ENCODE measurements at places on chromosomes 6 and 20.
A peak's percentile ranks its signal among the peaks of the same experiment; 100 is the strongest.

- no peak for DNase-seq
Measured at GRCh38 chr20:32959351-32960221, 44.6 kb downstream of the SUN5 start.

DNA sequence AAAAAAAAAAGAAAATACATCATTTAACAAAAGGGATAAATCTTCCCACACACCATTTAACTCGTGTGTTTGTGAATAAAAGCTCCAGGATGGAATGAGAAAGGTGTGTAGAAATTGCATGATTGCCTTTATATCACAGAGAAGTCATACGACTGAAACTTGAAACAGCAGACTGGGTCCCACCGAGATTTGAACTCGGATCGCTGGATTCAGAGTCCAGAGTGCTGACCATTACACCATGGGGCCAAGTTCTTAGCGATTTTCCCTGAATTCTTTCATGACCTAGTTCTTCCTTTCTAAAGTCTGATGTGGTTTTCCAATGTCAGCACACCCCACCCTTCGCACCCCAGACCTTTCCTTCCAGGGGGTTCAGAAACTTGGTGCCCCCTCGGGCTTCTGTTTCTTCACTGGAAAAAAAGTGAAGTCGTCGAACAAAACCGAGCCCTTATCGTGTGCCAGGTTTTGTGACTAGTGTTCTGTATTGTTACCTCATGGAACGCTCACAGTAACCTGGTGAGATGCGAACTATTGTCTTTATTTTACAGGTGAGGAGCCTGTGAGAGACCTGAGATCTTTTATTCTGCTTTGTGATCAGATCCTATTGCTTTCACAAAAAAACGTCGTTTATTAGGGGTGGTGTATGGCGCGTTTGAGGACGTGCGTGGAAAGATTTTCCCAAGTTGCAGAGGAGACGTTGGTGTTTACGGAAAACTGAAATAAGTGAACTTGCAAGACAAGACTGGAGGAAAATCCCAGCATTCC is 120.8 kb downstream of the OR2B2 start:
- DNase-seq = no peak

GRCh38 chr6:49463612-49463967 is 420 bp downstream of the CENPQ start:
- DNase-seq = no peak

DNA sequence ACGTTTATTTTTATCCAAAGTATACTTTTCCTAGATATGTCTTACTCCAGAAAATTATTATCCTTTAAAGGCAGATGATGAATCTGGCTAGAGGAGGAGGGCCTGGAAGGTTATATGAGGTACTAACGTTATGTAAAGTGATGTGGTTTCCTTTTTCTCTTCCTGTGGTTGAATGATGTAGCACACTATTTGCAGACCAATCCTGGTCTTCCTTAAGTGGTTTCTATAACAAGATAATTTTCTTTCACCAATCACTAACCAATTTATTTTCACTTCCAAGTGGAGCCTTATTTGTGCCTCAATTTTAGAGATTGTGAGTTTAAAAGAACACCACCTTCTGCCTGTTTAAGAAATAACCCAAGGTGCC is 154.6 kb upstream of the SOX4 start:
- peak; percentile 65 for DNase-seq

GRCh38 chr6:12149944-12150510 is 137.9 kb downstream of the HIVEP1 start:
- DNase-seq = no peak

GRCh38 chr6:147099974-147100373 is 104.2 kb upstream of the STXBP5 start:
- no peak for DNase-seq
